NCI-H526 treated with DMSO at 0.1 percent for 48 hours (cell line): ENCODE measurements at places on chromosomes 11 and 22.

GRCh38 chr11:123228496-123229163, 33.6 kb upstream of the CLMP start:
- no peak for DNase-seq

GRCh38 chr22:21791635-21792625, 56.3 kb upstream of the YPEL1 start:
- DNase-seq = no peak

GRCh38 chr11:63445720-63446119, 45.2 kb downstream of the PLAAT5 start:
- DNase-seq = no peak

- DNase-seq = no peak
These were observed 55.5 kb downstream of the DGCR2 start for GRCh38 chr22:19066531-19067271.

- no peak for DNase-seq
These were observed 31.4 kb downstream of the PAK1 start for GRCh38 chr11:77442394-77443053.

- DNase-seq = peak; percentile 72
These were observed 179.2 kb downstream of the DBX1 start for GRCh38 chr11:19980957-19981669.

GRCh38 chr22:23530766-23531282, 49.3 kb downstream of the IGLL1 start:
- no peak for DNase-seq

- DNase-seq = no peak
These were observed 70.8 kb downstream of the RNF169 start for GRCh38 chr11:74819400-74819799.

DNA sequence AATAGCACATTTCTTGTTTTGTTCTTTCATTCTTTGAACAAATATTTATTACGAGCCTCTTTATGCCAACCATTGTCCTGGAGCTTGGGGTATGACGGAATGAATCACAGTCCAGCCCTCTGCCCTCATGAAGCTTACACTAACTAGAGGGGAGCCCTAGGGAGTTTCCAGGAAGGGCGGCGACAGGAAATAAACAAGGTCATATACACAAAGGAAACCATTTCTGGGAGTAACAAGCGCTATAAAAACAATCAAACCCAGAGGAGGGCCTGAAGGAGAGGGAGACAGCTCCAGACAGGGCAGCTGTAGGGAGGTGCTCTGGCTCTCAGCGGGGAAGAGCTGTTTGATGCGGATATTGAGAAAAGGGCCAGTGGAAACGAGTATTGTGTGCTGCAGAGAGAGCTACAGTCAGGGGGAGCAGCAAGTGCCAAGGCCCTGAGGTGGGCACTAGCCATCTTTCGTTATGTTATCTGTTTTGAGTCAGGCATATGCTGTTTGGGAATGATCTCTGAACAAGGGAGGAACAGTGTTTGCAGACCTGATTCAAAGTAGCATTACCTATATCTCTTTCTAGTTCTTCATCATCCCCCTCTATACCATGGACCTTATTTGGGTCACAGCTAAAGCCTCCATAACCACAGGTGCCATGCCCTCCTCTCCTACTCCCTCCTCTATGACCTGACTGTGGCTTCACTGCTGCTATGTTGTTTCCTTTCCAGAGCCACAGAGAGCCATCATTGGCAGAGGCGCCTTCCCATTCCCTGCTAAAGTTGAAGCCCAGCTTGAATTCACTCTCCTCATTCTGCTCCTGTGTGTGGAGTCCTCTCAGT, 15.3 kb upstream of the ZBTB16 start:
- DNase-seq = no peak

GRCh38 chr11:64726867-64727530, 4.0 kb upstream of the NRXN2 start:
- DNase-seq = no peak

DNA sequence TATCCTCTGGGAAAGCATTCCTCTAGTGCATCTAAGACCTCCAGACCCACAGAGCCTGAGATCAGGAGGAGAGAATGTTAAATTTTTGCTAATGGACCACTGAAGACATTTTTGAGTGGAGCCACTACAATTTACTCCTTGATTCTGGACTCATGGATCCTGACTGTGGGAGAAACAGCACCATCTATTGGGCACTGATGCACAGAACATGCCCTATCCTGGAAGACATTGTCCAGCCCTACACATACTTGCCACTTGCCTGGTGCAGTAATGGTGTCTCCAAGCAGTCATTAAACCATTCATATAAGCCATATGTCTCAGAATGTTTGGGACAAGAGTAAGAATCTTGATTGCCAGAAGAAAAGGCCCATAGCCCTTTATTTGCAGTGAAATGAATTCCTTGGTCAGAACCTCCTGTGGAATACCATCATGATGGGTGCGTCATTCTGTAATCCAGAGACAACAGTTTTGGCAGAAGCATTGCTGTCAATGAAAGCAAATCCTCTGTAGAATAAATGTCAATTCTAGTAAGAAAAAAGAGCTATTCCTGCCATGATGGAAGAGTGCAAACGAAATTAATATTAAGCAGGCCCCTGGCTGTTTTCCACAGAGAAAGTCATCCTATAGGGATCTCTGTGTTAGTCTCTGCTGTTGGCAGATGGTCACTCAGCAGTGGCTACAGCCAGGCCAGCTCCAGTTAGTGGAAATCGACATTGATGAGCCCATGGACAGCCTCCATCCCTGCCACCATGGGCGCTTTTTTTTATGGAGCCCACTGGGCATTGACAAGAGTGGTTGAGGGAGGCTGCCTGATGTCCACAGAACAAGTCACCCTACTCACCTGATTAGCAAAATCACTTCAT, 43.5 kb downstream of the GGTLC2 start:
- DNase-seq = peak; percentile 2

DNA sequence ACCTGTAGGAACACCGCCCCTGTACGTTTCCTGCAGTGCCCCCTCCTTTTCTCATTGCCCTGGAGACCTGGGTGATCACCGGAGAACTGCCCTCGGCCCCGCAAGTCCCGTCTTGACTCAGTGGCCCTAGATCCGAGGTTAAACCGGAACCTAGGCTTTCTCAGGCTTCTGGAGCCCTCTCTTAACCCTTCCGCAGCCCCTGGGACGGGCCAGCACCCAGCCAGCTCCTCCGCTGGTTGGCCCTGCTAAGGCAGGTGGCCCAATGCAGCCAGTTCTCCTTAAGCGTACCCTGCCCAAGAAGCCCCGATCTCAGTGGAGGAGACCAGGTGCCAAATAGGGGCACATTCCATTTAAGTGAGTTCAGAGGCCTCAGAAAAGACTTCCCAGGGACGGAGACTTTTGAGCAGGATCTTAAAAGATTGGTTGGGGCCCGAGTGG, 776 bp downstream of the NLRX1 start:
- no peak for DNase-seq

DNA sequence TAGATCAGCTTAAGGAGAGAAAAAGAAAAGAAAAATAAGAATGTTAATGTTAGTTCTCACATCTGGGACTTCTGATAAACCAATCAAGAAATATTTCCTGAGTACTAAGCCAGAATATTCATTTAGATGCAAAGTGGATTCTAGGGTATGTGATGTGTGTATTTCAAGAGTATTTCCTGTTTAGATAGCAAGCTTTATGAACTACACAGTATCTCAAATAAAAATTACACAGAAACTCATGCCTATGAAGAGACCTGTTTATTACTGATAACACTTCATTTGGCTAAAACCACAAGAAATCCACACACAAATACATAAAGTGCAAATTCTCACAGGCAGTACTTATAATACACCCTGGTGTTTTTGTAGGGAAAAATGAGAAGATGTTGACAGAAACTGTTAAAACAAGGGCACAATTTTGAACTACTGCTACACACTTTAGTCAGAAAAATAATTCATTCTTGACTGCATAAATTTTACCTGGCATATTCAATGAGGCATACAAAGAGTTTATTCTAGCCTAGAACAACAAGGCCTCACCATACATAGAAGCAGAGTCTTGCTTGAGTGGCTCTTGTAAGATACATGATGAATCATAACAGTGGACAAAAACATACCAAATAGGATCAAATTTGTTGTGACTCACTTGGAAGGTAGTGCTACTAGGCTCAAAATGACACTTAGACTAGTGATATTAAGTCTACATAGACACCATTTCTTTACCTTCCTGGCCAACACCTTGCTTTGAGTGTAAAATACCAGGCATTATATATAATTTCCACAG, 18.8 kb upstream of the P4HA3 start:
- DNase-seq = no peak

GRCh38 chr22:42656578-42656977, 7.4 kb upstream of the CYB5R3 start:
- DNase-seq = no peak

GRCh38 chr11:17408026-17408425, 19.6 kb upstream of the KCNJ11 start:
- DNase-seq = no peak

GRCh38 chr11:3955299-3955665, 99.8 kb downstream of the STIM1 start:
- no peak for DNase-seq

GRCh38 chr11:69578167-69578566, 62.8 kb upstream of the CCND1 start:
- no peak for DNase-seq

DNA sequence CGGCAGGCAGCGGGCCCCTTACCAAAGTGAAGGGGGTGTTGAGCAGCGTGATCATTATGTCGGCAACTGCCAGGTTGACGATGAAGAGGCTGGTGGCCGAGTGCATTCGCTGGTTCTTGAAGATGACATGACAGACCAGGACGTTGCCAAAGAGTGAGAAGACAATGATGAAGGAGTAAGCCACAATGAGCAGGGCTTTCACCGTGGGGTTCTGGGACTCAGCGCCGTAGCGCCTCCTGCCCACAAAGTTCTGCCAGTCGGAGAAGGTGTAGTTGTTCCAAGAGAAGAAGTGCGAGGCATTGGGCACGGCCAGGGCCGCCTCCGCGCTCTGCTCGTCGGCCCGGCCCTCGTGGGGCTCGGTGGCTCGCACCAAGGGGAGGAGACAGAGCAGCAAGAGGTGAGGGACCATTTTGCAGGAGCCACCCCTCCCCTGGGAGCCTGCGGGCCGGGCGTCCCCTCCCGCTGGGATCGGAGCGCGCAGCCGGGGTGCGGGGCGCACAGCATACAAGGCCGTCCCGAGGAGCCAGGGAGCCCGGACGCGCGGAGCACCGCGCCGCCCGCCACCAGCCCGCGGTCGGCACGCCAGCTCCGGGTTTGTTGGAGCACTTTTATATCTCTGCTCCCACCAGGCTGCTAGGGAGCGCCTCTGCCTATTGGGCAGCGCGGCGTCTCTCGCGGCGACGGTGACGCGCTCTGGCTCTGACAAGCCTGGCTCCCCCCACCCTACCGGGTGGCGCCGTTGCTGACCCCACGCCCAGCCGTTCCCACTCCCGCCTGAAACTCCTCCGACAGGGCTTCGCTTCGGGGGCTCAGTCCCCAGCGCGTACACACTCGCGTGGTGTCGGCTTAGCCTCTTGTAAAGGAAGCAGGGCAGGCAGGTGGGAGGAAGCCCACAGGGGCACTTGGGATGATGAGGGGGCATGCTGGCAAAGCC, at the start of gene GPR83:
Gene GPR83 (minus strand): TSS at position 581 of the 934 bp plus-strand sequence. CDS start 172 bp downstream, at position 409.
- DNase-seq = peak; percentile 19

DNA sequence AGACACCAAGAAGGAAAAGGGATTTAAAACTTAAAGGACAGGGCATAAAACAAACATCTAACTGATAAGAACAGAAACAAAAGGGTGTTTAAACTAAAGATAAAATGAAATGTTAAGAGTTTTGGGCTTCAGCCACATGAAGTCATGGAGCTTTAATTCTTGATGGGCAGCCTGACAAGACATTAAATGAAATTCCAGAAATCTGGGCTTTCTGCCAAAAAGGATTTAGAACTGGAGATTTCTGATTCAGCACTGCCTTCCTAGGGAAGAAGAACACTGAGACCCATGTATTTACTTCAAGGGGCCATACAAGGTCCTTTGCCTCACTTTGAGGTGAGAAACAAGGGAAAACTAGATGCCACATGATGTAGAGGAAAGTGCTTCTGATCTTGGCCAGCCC, 355.9 kb upstream of the RAG2 start:
- DNase-seq = no peak

- DNase-seq = no peak
These were observed 90.8 kb downstream of the LUZP2 start for GRCh38 chr11:24587635-24588034.

- DNase-seq = no peak
These were observed 72.6 kb upstream of the GRAMD1B start for GRCh38 chr11:123357353-123357989.

GRCh38 chr11:35047179-35047578, 91.8 kb upstream of the CD44 start:
- no peak for DNase-seq

DNA sequence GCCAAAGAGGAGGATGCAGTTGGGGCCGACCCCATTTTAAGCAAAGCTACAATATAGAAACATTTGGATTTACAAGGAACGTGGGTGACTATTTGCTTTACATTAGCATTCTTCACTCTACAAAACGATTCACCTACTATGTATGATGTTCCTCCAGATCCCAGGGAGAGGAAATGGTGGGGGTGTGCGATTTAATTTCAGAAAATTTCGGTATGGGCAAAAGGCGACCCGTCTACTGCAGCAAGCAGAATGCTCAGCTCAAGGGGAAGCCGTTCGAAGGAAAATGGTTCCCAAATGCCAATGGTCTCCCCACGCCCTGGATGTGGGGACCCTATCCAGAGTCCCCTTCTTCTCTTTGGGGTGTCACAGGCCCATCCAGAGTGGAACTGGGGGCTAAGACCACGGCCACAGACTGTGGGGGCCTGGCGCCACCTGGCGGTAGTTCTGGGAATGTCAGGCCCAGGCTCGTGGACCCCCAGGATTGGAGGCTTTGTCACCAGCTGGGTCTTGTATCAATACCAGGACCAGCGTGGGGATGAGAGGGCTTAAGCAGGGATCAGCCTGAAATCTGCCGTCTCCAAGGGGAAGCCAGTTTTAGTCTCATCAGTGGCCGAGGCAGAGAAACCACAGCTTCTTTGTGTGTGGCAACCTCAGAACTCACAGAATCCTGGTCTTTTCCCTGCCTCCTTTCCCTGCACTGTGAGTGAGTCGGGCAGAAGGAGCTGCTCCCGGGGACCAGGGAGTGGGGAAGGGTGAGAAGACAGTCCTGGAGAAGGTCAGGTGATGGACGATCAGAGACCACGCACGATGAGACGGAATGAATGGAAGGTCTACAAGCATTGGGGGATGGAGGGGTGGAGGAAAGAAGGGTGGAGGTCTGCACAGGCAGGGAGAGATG, 8.4 kb downstream of the LRRC10B start:
- DNase-seq = no peak

DNA sequence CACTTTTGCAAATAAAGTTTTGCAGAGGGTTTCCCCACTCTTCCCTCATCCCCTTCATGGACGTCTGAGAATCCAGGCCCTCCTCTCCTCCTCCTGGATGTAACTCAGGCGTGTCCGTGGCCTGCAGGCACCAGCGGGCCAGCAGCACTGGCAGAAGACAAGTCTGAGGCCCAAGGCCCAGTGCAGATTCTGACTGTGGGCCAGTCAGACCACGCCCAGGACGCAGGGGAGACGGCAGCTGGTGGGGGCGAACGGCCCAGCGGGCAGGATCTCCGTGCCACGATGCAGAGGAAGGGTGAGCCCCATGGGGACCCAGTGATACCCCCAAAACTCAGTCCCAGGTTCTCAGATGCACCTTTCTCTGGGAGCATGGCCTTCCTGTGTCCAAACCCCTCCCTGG, 14.4 kb downstream of the TUB start:
- no peak for DNase-seq

GRCh38 chr11:67405196-67405567, 1.3 kb downstream of the TBC1D10C start:
- DNase-seq = no peak

- no peak for DNase-seq
These were observed 14.8 kb downstream of the TAB1 start for GRCh38 chr22:39414377-39414776.
